Fibroblast of villous mesenchyme (primary cell): ENCODE measurements at places on chromosomes 5 and 9. TPM values are rescaled to one million over a fixed set of nuclear protein-coding genes. Genes with fewer than 3 reads are reported as not detected.

The TARS1 gene
- total RNA-seq = 288 and 293 TPM in 2 replicates

The ABCA1 gene
- 88.3 and 132 TPM in 2 replicates for total RNA-seq

The SSNA1 gene
- 58.7 and 81.5 TPM in 2 replicates for total RNA-seq

The ENHO gene
- not detected in 2 replicates for total RNA-seq

The FAM169A gene
- total RNA-seq = 1.3 and 3.9 TPM in 2 replicates

The PHPT1 gene
- total RNA-seq = 75.4 and 105 TPM in 2 replicates

The HNRNPK gene
- total RNA-seq = 465 and 522 TPM in 2 replicates

The PDE6A gene
- under 0.01 TPM in 1 of 2 replicates, not detected in the other for total RNA-seq

The TAF11L5 gene
- not detected in 2 replicates for total RNA-seq

The ZFP2 gene
- total RNA-seq = under 0.01 and 0.86 TPM in 2 replicates

The FIBCD1 gene
- total RNA-seq = 4.3 and 19.3 TPM in 2 replicates

The PCDHB12 gene
- under 0.01 TPM in 1 of 2 replicates, not detected in the other for total RNA-seq

The PDCD1LG2 gene
- 31.6 and 59.6 TPM in 2 replicates for total RNA-seq

The OXCT1 gene
- 19.6 and 23.3 TPM in 2 replicates for total RNA-seq

The SURF6 gene
- 7.4 and 8.2 TPM in 2 replicates for total RNA-seq

The HBEGF gene
- 7.4 and 9.5 TPM in 2 replicates for total RNA-seq

The ASTN2 gene
- total RNA-seq = 3.9 and 5.6 TPM in 2 replicates

The ANKRD33B gene
- 1.6 and 2.6 TPM in 2 replicates for total RNA-seq

The OR1J4 gene
- total RNA-seq = not detected in 2 replicates

The SLCO6A1 gene
- under 0.01 and 0.32 TPM in 2 replicates for total RNA-seq

The SLC25A2 gene
- under 0.01 and 0.64 TPM in 2 replicates for total RNA-seq

The PCDHA8 gene
- total RNA-seq = under 0.01 TPM in 2 replicates
